A549 (cell line): ENCODE measurements at places on chromosomes 1 and 21. TPM values are rescaled to one million over a fixed set of nuclear protein-coding genes. Genes with fewer than 3 reads are reported as not detected.

The BLACAT1 gene
- 0.04 TPM in 1 of 3 replicates, not detected in the others for polyA plus RNA-seq

The ECE1 gene
- 40.5 to 53.2 TPM (median 45.7 TPM) in 3 replicates for polyA plus RNA-seq

The ADAM30 gene
- not detected in 3 replicates for polyA plus RNA-seq

The OLFML2B gene
- 0.45 to 0.79 TPM (median 0.75 TPM) in 3 replicates for polyA plus RNA-seq

The BCAR3 gene
- 29.8 to 35.8 TPM (median 33.4 TPM) in 3 replicates for polyA plus RNA-seq

The KIF26B gene
- polyA plus RNA-seq = 0.01 to 0.04 TPM (median 0.04 TPM) in 3 replicates

GRCh38 chr1:88228114-88228513 lies 456.0 kb upstream of the PKN2 start:
- DNase-seq = peak; percentile 6

GRCh38 chr1:41350055-41350378 lies 11.2 kb upstream of the FOXO6 start:
- DNase-seq = no peak

DNA sequence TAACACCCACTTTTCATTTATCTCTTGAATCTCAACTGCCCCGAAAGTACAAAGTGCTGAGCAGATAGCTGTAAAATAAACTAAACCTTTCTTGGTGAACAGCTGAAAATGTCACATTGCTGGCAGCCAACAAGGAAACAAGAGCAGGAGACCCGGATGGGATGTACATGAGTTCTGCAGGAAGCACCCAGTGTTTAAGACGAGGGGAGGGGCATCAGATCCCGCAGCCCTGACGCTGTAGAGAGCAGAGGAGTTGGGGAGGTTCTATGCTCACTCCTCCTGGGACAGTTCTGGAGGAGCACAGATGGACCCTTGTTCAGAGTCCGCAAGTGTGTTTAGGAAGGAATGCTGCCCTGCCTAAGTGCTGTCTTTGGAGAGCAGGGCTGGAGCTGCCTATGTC lies 32.0 kb upstream of the EPHA8 start:
- DNase-seq = no peak

DNA sequence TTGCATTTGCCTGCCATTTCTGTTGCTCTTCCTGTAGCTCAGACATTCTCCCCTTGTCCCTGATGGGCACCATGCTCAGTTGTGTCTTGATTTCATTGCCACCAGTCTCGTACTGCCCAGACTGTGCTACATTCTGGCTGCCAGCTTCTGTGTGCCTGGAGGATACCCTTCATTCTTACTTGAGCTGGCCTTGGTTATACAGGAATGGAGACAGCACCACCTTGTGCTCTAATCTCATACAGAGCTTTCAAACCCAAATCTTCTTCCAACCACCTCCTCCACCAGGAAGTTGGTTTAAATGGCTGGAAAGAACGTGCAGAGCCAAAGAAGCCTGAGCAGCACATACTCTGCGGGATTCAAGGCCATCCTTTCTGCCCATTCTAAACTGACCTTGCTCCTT lies 165.3 kb downstream of the SLC35F3 start:
- DNase-seq = peak; percentile 45

- DNase-seq = peak; percentile 77
These were observed 6.2 kb upstream of the CENPS start for GRCh38 chr1:10424034-10424433.

- no peak for DNase-seq
These were observed 10.2 kb upstream of the CYP4X1 start for GRCh38 chr1:47013293-47013692.
